Astrocyte (in vitro differentiated cells and primary cell): ENCODE measurements at places on chromosomes 2 and 18. TPM values are rescaled to one million over a fixed set of nuclear protein-coding genes. Genes with fewer than 3 reads are reported as not detected.

POMC gene
- not detected in 2 replicates for total RNA-seq

UGT1A3 gene
- total RNA-seq: not detected in 2 replicates

TSPYL6 gene
- total RNA-seq: not detected in 2 replicates

DHRS9 gene
- not detected in 2 replicates for total RNA-seq

LIMS4 gene
- 1.3 and 3.7 TPM in 2 replicates for total RNA-seq

DUSP2 gene
- total RNA-seq: 0.84 and 0.95 TPM in 2 replicates

PRADC1 gene
- total RNA-seq: 13.1 and 16.7 TPM in 2 replicates

BMP10 gene
- total RNA-seq: not detected in 2 replicates

ATP8B1 gene
- 6.9 and 10.4 TPM in 2 replicates for total RNA-seq

CFAP65 gene
- total RNA-seq: 0.22 and 0.27 TPM in 2 replicates

POTEJ gene
- not detected in 2 replicates for total RNA-seq

ALPP gene
- total RNA-seq: 0.32 TPM in 1 of 2 replicates, not detected in the other

TMEM247 gene
- total RNA-seq: not detected in 2 replicates

LIMS1 gene
- total RNA-seq: 202 and 205 TPM in 2 replicates

GAREM2 gene
- 2.2 and 4.2 TPM in 2 replicates for total RNA-seq

UNC80 gene
- 0.27 and 0.38 TPM in 2 replicates for total RNA-seq

IL1A gene
- 0.31 and 0.43 TPM in 2 replicates for total RNA-seq

FAM117B gene
- 7.2 TPM in 2 replicates for total RNA-seq

CKAP2L gene
- 0.96 and 2.1 TPM in 2 replicates for total RNA-seq

STK25 gene
- total RNA-seq: 185 and 211 TPM in 2 replicates

C18orf54 gene
- total RNA-seq: 7.6 and 10.2 TPM in 2 replicates

RGPD5 gene
- 34.7 and 41.1 TPM in 2 replicates for total RNA-seq

CHRND gene
- total RNA-seq: not detected in 2 replicates

GPAT2 gene
- total RNA-seq: 0.27 TPM in 1 of 2 replicates, not detected in the other

TUBB8B gene
- not detected in 2 replicates for total RNA-seq

LRRFIP1 gene
- 83.3 and 84.1 TPM in 2 replicates for total RNA-seq

IL1RL1 gene
- total RNA-seq: 0.27 TPM in 1 of 2 replicates, not detected in the other

STARD6 gene
- total RNA-seq: not detected in 2 replicates
